ENCODE measurements at places on chromosomes 7 and 10.

DNA sequence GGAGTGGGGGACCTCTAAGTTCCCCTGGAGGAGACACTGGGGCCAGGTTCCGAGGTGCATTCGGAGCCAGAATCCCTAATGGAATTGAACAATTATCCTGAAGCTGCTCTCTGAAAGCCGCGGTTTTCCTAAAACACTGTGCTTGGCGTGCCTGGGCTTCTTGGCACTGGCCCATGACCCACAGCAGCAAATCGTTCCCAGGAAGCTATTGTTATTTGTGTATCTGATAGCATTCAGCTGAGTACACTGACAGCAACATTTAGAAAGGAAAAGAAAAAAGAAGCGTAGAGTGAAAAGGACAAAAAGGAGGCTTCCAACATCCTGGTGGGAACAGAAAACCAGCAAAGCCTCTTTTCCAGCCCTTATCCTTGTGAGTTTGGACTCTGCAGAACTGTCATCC, 339.8 kb downstream of the FRMD4A start:
- no peak for DNase-seq

GRCh38 chr7:44291066-44291732, 34.2 kb downstream of the CAMK2B start:
- DNase-seq, result no peak

DNA sequence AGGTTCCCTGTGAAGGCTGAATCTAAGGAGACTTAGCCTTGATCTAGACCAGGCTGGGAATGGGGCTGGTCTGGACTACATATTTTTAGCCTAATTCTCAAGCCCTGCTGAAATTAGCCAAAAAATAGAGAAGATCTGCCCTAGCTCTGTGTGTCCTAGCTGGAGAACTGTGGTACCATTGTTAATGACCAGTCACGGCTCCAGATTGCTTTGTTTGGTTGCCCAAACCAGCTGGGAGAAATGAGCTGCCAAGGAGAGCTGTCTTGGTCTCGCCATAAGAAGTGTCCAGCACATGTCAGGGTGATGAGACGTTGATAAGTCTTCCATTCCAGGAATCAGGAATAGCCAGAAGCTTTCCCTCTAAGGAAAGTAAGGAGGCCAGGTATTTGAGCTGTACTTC, 20.7 kb downstream of the GBX1 start:
- no peak for DNase-seq

GRCh38 chr10:132118366-132118765, 52.6 kb downstream of the JAKMIP3 start:
- no peak for DNase-seq

GRCh38 chr10:49381111-49381900, 14.6 kb downstream of the DRGX start:
- no peak for DNase-seq

DNA sequence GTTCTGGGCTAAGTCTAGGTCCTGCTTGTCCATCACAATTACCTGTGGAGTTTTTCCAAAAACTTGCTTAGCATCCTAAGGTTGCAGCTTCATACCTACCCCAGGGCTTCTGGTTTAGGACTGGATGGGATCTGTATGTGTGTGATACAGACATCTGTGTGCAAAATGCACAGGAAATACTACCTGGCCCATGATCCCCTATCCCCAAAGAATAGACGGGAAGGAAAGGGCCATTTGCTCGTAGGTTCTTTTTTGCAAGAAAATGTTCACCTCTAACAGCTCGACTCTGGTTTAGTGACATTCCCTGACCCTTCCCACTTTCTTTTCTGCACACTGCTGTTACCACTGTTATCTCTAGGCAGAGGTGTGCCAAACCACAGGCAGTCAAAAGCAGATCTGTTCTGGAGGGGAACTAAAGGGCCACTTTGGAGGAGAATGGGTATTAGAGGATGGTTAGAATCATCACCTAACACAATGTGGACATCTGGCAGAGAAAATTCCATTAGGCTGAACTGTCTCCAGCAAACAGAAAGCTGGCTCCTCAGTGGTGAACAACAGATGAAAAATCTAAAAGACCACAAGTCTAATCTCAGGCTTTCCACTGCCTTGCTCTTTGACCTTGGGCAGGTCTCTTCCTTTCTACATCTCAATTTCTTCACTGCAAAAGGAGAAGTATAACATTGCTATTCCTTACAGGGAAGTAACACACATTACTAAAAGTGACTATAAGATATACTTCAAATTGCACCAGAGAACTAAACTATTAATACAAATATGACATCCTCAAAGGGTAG, 107.4 kb downstream of the UBE2H start:
- no peak for DNase-seq

All from NCI-H510A (cell line).